ENCODE measurements at places on chromosomes 2 and 18. TPM values are rescaled to one million over a fixed set of nuclear protein-coding genes. Genes with fewer than 3 reads are reported as not detected.

DNA sequence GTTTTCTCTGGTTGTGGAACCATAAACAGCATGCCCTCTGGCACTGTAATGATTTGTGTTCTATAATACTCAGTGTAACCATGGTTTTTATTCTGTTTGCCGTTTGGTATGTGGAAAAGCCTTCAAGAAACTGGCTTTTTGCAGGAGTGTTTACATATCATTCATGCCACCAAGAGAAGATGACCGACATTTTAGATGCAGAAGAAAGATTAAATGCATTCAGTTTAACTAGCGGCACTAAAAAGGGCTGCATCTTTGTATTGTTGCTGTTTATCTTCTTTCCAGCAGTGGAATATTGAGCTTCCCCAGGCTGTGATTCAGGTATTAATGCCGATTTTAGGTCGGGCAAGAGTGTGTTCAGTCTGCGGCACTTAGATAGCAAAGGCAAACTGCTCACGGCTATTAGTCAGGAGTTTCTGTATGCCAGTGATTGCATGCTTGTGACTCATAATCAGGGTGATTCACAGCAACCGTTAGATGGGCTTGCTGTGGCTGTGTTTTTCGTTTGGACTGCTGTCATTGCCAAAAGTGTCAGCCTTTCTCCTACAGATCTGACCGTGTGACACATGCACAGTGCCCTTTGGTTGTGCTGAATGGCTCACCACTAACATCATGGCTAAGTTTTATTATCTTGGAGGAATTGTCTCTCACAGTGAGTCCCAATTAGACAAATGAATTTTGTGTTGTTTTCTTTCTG lies 479.7 kb downstream of the PARD3B start:
- DNase-seq = peak; percentile 85

- no peak for DNase-seq
Observed at GRCh38 chr2:143808166-143808565, 678.9 kb downstream of the ARHGAP15 start.

DNA sequence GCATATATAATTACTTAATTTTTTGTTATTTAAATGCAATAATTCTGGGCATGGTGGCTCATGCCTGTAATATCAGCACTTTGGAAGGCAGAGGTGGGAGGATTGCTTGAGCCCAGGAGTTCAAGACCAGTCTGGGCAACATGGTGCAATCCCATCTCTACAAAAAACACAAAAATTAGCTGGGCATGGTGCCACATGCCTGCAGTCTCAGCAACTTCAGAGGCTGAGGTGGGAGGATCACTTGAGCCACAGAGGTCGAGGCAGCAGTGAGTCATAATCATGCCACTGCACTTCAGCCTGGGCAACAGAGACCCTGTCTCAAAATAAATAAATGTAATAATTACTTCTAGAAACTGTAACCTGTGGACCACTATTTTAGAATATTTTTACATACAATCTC lies 21.5 kb upstream of the TMEM87B start:
- DNase-seq = no peak

GRCh38 chr2:64018701-64019082 lies 536 bp downstream of the VPS54 start:
- DNase-seq = peak; percentile 86

- DNase-seq = peak; percentile 76
Observed at GRCh38 chr2:29063646-29064345, 10.5 kb downstream of the PCARE start.

DNA sequence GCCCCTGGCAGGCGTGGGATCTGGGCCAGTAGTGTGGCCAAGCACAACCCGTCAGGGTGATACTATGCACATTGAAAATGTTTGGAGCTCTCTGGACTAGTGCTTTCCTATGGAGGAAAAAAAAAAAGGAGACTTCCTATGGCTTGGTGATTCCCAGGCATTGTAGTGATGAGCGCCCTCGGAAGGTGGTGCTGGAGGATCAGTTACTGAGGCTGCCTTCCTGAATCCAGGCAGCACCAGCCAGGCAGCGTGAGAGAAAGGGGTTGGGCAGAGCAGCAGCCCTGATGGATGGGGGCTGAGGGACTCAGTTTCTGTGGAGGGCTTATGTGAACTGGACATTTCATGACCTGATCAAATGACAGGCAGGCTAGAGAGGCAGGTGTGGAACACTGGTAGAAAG lies 70.9 kb downstream of the CHRNA1 start:
- no peak for DNase-seq

- no peak for DNase-seq
Observed at GRCh38 chr2:78301166-78301789, 724.2 kb upstream of the REG3G start.

DNA sequence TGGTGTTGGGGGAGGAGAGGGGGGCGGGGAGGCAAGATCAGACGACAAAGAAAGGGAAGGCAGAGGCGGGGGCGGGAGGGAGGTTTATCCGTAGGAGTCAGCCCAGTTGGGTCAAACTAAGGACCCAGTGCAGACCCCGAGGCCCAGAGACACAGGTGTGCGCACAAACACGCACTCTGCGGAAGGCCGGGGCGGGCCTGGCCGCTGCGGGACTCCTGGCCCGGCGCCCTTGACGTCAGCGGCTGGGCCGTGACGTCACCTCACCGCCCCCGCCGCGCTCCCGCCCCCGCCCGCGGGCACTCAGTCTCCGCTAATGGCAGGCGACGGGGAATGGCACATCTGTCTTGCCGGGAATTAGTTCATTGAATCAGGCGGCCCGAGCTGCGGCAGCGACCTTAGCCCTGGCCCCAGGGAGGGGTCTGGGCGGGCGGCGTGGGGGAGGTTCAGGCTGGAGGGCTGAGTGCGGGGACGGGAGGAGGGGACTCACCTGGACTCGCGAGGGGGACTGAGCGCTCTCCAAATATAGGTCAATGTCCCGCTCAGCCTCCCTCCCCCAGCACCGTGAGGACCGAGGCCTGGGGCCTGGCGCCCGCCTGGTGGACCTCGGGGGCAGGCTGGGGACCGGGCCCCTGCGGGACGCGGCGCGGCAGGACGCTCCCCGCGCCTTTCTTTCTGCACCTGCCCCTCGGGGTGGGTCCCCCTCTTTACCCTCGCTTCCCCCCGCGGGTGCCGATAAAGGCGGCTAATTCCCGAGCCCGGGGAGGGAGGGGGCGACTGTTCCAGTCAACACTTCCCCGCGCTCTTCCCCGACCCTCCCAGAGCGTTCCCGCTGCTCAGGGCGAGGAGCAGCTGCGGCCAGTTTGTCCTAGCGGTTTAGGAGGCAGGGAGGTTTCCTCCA lies 15.5 kb upstream of the ECEL1 start:
- no peak for DNase-seq

- no peak for DNase-seq
Observed at GRCh38 chr2:24917086-24917485, 3.0 kb downstream of the ADCY3 start.

GRCh38 chr2:166573391-166573790 lies 79.3 kb upstream of the SCN7A start:
- no peak for DNase-seq

GRCh38 chr2:157036726-157037125 lies 220.8 kb upstream of the GALNT5 start:
- no peak for DNase-seq

GRCh38 chr2:59458800-59459199 lies 1094.7 kb downstream of the BCL11A start:
- no peak for DNase-seq

DNA sequence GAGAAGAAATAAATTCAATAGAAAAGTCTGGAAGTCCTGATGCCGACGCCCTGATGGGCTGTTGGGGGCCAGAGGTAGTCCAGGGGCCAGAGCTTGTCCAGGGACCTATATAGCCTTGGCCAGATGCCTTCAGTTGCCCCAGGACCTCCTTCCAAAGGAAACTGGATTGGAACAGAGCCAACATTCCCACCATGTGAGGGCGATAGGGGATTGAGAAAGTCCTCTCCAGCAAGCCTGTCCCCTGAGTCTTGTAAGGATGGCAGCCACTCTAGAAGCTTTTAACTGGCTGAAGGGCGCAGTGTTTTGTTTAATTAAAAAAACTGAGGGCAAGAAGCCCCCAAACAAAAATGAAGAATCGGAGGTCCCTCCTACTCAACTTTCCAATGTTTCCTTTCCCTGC lies 54.9 kb upstream of the CDCA7 start:
- DNase-seq = no peak

GRCh38 chr18:68623342-68623741 lies 91.6 kb downstream of the TMX3 start:
- no peak for DNase-seq

DNA sequence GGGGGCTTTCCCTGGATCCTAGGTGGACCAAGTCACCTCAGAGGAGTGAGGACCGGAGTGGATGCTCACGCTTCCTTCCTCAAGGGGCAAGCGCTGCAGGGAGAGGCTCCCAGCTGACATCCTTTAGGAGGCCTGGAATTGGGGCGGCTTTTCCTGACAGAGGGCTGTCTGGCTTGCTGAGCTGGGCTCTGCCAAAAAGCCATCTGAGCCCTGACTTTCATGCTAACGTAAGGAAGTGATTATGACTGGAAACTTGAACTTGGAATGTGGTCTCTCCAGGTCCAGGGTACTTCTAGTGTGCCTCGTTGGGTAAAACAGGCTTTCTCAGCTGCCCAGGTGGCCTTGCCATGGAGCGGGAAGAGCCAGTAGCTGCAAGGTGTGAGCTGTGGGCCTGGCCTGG lies 268.3 kb upstream of the SPRED2 start:
- no peak for DNase-seq

GRCh38 chr18:35231052-35231451 lies 9.8 kb upstream of the ZNF397 start:
- peak; percentile 71 for DNase-seq

DNA sequence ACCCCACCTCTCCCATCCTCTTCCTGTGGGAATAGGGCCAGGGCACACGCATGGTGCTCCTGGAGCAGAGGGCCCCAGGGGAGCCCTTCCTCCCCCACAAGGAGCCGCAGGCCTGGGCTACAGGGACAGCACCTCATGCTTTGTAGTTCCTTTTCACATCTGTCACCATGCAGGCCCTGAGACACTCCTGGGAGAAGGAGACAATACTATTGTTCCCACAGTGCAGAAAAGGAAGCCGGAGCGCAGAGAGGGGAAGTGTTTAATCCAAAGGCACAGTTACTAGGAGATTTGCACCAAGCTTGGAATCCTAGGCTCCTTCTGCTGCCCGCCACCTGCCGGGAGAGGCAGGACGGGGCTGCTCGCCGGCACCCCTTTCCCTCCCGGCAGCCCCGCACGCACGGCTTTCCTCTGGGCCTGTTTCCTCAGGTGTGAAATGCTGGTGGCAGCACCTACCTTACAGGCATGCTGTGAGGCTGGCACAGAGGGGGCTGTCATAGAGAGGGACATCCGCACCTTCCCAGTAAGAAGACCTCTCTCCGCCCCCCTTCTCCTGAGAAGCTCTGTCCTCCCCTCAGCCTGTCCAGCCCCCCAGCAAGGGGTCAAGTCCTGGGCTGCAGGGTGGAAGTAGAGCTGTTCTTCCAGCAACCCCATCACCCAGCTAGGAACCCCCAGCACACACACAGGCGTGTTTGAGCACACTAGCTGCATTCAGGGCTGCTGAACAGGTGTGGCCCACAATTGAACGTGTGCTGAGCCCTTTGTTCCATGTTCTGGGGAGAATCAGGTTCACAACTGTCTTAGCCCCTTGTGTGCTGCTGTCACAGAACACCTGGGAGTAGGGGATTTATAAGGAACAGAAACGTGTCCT lies 62.6 kb downstream of the SMAD7 start:
- no peak for DNase-seq

DNA sequence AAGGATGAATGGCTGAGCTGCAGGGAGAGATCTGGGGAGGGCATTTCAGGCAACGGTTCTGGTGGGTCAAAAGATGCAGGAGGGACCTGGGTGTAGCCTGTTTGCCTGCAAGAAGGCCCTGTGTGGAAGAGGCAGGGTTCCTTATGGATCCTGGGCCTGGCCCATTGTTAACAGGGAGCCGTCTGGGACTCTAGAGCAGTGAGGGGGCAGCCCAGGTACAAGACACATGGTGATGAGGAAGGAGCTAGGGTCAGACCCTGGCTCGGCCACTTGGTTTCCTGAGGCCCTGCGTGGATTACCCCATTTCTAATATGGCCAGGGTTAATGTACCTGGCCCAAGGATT lies 124.9 kb downstream of the GLI2 start:
- no peak for DNase-seq

GRCh38 chr2:171630812-171631626 lies 56.2 kb upstream of the DYNC1I2 start:
- no peak for DNase-seq

- no peak for DNase-seq
Observed at GRCh38 chr18:51447351-51448342, 250.2 kb upstream of the MEX3C start.

GRCh38 chr2:162782138-162782537 lies 56.4 kb downstream of the KCNH7 start:
- DNase-seq = no peak

DNA sequence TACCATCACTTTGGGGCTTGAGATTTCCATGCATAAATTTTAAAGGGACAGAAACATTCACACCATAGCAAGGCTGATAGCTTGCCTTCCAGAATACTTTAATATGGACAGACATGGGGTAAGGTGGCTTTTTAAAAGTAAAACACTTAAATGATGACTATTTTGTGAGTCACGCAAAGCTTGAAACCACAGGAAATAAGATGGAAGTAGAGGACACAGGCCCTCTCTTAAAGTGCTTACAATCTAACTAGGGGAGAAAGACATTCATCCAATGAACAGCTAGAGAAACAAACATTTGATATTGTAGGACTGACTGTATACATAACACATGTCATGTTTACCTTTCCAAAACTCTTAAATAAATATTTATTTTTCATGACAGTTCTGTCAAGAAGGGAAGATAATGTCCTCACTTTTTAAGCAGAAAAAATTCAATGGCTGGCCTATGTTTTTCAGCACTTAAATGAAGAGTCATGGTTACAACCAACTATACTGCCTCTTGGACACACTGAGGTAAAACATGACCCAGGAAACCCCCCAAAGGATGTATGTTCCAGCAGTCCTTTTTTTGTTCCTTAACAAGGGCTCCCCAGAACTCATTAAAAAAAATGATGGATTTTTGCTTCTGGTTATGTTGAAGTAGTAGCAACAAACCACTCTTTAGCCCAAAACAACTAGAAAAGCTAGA lies 120.0 kb upstream of the RBMS1 start:
- DNase-seq = no peak

- DNase-seq = no peak
Observed at GRCh38 chr2:201157694-201158093, 25.2 kb upstream of the CASP10 start.

The SOWAHC gene
- 85.9 TPM for total RNA-seq

The SLC14A1 gene
- total RNA-seq = 1.5 TPM

The SPP2 gene
- total RNA-seq = not detected

The FNDC4 gene
- 3.2 TPM for total RNA-seq

The FECH gene
- total RNA-seq = 75.4 TPM

The LTBP1 gene
- 10.6 TPM for total RNA-seq

The REG1B gene
- not detected for total RNA-seq

The C2orf81 gene
- total RNA-seq = 1.3 TPM

The PLGLB1 gene
- 0.46 TPM for total RNA-seq

The TCF7L1 gene
- total RNA-seq = 0.67 TPM

The NYAP2 gene
- not detected for total RNA-seq

The FKBP1B gene
- total RNA-seq = 11.8 TPM
